Glutamatergic neuron (in vitro differentiated cells): ENCODE measurements at places on chromosomes 2 and 18. TPM values are rescaled to one million over a fixed set of nuclear protein-coding genes. Genes with fewer than 3 reads are reported as not detected.

Gene VRK2
- 7.2 TPM for total RNA-seq

Gene PROKR1
- total RNA-seq: 0.83 TPM

Gene ARHGAP25
- 1.4 TPM for total RNA-seq

Gene MARCHF4
- 26.1 TPM for total RNA-seq

Gene LIMS1
- total RNA-seq: 18.5 TPM

Gene TMEM182
- total RNA-seq: 5.8 TPM

Gene NT5C1B
- not detected for total RNA-seq

Gene LIPT1
- 4.3 TPM for total RNA-seq

Gene GPR45
- total RNA-seq: 0.44 TPM

Gene TUBA3E
- total RNA-seq: not detected

- DNase-seq: no peak
- H3K4me1 ChIP-seq: no peaks in the 10 kb centered on the region
- no peaks in the 10 kb centered on the region for H3K27me3 ChIP-seq
- peaks cover 8% of the 10 kb centered on the region for H3K36me3 ChIP-seq
- H3K27ac ChIP-seq: no peak overlapping the region
Observed at GRCh38 chr2:216974321-216975302, 114.7 kb upstream of the TNP1 start.

GRCh38 chr18:31274931-31275330 is 43.0 kb upstream of the DSG1 start:
- no peaks in the 10 kb centered on the region for H3K4me1 ChIP-seq
- no peak for DNase-seq
- no peaks in the 10 kb centered on the region for H3K27me3 ChIP-seq

DNA sequence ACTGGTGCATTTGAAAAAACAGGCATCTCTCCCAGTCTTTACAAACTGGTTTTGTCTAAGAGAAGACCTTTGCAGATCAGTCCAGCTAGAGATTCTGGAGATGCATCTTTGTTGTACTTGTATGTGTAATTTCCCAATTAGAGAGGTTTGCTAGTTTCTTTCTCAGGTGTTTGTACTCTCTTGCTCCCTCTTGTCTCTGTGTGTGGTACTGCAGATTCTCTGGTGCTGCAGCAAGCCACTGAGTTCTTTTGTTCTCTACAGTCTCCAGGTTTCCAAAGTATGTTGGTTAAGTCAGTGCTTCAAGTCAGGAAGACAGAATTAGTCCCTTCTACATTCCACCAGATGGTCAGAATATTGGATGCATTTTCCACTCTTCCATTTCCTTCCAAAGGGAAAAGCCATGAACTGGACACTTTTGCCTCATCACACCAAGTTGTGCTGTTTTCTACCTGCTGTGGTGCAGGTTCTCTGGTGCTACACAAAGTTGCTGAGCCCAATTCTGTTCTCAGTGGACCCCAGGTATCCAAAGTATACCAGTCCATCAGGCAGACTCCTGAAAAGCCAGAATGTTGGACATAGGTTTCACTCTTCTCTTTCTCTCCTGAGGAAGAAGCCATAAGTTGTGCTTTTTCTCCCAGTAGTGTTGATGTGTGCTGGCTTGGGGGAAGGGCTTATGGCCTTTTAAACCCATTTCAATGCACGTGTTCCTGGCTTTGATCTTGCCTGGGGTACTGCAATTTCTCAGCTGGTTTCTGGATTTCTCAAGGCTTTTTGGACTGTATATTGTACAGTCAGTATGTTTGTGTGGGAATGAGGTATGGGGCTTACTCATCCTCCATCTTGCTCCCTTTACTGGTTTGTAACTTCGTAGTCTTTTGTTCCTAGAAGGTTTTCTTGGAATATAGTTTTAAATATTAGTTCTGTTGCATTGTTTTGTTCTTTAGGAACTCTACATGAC is 29.8 kb downstream of the EPC2 start:
- no peak overlapping the region for H3K27ac ChIP-seq
- H3K4me1 ChIP-seq: peaks cover 8% of the 10 kb centered on the region
- DNase-seq: no peak
- no peaks in the 10 kb centered on the region for H3K36me3 ChIP-seq
- H3K27me3 ChIP-seq: no peaks in the 10 kb centered on the region
- H3K4me3 ChIP-seq: no peak overlapping the region

GRCh38 chr2:181395851-181396250 is 61.3 kb upstream of the ITGA4 start:
- no peaks in the 10 kb centered on the region for H3K27me3 ChIP-seq
- no peak for DNase-seq
- no peak overlapping the region for H3K27ac ChIP-seq
- no peaks in the 10 kb centered on the region for H3K36me3 ChIP-seq
- H3K4me3 ChIP-seq: no peak overlapping the region
- H3K4me1 ChIP-seq: peaks cover 6% of the 10 kb centered on the region

- peak overlapping the region; percentile 39 for H3K27ac ChIP-seq
- H3K36me3 ChIP-seq: no peaks in the 10 kb centered on the region
- DNase-seq: no peak
- peaks cover 2% of the 10 kb centered on the region for H3K27me3 ChIP-seq
- peaks cover 42% of the 10 kb centered on the region for H3K4me1 ChIP-seq
Observed at GRCh38 chr18:24053211-24053610, 38.7 kb downstream of the TTC39C start.

DNA sequence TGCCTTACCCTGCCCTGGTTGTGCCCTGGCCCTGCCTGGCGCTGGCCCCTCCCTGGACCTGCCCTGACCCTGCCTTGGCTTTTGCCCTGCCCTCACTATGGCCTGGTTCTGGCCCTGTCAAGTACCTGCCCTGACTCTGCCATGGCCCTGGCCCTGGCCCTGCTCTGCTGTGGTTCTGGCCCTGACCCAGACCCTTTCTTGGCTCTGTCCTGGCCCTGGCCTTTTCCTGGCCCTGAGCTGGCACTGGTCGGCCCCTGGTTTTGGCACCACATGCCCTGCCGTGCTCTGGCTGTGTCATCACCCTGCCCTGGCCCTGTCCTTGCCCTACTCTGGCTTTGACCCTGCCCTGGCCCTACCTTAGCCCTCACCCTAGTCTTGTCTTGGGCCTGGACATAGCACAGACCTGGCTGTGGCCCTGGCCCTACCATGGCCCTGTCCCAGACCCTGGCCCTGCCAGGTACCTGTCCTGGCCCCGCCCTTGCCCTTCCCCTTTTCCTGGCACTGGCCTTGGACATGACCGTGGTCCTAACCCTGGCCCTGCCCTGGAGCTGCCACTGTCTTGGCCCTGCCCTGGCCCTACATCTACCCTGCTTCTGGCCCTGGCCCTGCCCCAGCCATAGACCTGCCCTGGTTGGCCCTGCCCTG is 4.8 kb upstream of the ANKRD62 start:
- no peak for DNase-seq
- H3K4me1 ChIP-seq: no peaks in the 10 kb centered on the region
- H3K36me3 ChIP-seq: no peaks in the 10 kb centered on the region
- no peak overlapping the region for H3K4me3 ChIP-seq
- no peak overlapping the region for H3K27ac ChIP-seq

GRCh38 chr2:7880126-7880525 is 801.7 kb upstream of the ID2 start:
- peaks cover 5% of the 10 kb centered on the region for H3K4me1 ChIP-seq
- no peak overlapping the region for H3K4me3 ChIP-seq
- H3K27me3 ChIP-seq: peaks cover 9% of the 10 kb centered on the region
- no peak for DNase-seq
- peaks cover 5% of the 10 kb centered on the region for H3K36me3 ChIP-seq

- H3K27me3 ChIP-seq: no peaks in the 10 kb centered on the region
- H3K4me3 ChIP-seq: no peak overlapping the region
- peaks cover 3% of the 10 kb centered on the region for H3K4me1 ChIP-seq
- H3K36me3 ChIP-seq: no peaks in the 10 kb centered on the region
- DNase-seq: no peak
Observed at GRCh38 chr18:63293935-63294334, 25.6 kb downstream of the BCL2 start.

DNA sequence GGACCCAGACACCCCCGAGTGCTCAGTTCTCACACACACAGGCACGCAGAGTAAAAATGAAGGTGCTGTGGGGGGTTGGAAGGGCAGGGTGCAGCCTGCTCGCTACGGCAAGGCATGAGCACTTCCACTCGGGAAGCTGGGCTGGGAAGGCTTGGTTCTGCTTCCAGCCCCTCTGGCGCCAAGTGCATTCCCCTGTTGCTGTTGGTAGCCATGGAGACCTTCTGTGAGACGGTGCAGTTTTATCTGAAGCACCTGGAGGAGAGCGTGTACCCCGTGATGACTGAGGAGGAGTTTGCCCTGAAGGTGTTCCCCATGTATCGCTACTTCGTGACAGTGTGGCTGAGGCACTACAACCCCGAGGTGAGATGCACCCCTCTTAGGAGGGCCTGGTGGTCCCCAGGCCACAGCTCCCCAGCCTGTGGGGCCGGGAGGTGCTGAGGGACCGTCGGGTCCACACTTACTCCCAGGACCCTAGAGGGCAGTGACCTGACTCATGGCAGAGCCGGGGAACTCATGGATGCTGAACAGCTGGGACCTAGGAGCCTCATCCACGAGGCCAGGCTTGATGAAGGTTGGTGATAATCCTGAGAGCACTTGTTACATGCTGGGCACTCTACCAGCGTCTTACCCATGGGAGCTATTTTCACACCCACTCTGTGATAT is 15.5 kb downstream of the MROH2A start:
- no peaks in the 10 kb centered on the region for H3K4me1 ChIP-seq
- no peak for DNase-seq
- H3K4me3 ChIP-seq: no peak overlapping the region
- H3K27me3 ChIP-seq: peaks cover 9% of the 10 kb centered on the region
- H3K36me3 ChIP-seq: peaks cover 4% of the 10 kb centered on the region

- no peaks in the 10 kb centered on the region for H3K4me1 ChIP-seq
- H3K27me3 ChIP-seq: peaks cover 2% of the 10 kb centered on the region
- no peaks in the 10 kb centered on the region for H3K36me3 ChIP-seq
- no peak for DNase-seq
- H3K4me3 ChIP-seq: no peak overlapping the region
Observed at GRCh38 chr2:159449504-159450124, 163.1 kb upstream of the WDSUB1 start.

DNA sequence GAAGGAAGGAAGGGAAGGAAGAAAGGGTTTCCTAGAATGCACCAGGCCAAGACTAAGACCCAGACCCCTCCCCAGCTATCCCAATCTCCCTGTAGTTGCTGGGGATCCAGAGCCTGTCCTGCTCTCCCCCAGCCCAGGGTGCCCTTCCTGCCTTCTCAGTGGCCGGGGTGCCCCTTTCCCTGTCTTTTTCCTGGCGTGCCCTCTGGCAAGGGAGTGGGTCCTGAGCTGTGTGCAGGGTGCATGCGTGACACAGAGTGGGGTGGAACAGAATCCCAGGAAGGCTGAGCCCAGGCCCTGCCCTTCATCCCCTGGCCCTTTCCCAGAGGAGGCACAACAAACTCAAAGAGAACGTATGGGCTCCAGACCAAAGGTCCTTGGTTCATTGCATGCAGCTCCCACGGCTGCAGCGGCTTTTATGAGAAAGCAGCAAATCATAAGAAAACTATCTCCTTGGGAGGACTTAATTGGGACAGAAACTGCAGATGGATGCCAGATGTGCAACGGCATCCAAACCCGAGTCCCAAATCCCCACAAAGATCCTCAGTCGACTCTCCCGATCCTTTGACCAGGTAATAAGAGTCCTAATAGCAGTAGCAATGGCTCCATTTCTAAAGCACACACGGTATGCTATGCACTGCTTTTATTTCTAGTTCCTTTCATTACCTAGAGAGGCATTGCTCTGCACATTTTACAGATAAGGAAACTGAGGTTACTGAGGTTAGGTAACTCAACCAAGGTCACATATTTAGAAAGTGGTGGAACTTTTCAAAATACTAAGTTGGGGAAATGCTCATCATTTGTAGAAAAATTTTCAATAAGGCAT is 12.7 kb upstream of the ARID5A start:
- peaks cover 5% of the 10 kb centered on the region for H3K4me1 ChIP-seq
- no peak overlapping the region for H3K4me3 ChIP-seq
- DNase-seq: no peak
- H3K27me3 ChIP-seq: no peaks in the 10 kb centered on the region
- H3K27ac ChIP-seq: no peak overlapping the region

GRCh38 chr18:79401494-79402208 is 5.9 kb downstream of the NFATC1 start:
- peaks cover 22% of the 10 kb centered on the region for H3K4me1 ChIP-seq
- H3K27me3 ChIP-seq: peaks cover 4% of the 10 kb centered on the region
- peak overlapping the region; percentile 81 for H3K4me3 ChIP-seq
- no peak overlapping the region for H3K27ac ChIP-seq
